Spinal cord (tissue), 10 donors: ENCODE measurements at places on chromosomes 7 and 10. TPM values are rescaled to one million over a fixed set of nuclear protein-coding genes. Genes with fewer than 3 reads are reported as not detected.
A peak's percentile ranks its signal among the peaks of the same experiment; 100 is the strongest.

SHOC2 gene
- total RNA-seq, result 45.2 TPM

LDB1 gene
- total RNA-seq, result 40.4 TPM

ZNF212 gene
- 5.4 TPM for total RNA-seq

TSPAN33 gene
- total RNA-seq, result 16.4 TPM

- H3K36me3 ChIP-seq, result no peaks in the 10 kb centered on the region
- no peak overlapping the region for H3K27ac ChIP-seq
These were observed 61.0 kb downstream of the CREB3L2 start for GRCh38 chr7:137940656-137941518.

GRCh38 chr10:126110489-126111180, 214.3 kb downstream of the FANK1 start:
- DNase-seq, result no peak
- no peaks in the 10 kb centered on the region for H3K36me3 ChIP-seq
- no peaks in the 10 kb centered on the region for H3K27me3 ChIP-seq
- no peaks in the 10 kb centered on the region for H3K4me1 ChIP-seq
- H3K27ac ChIP-seq, result peak overlapping the region; percentile 55

GRCh38 chr7:130008941-130009847, 42.0 kb downstream of the ZC3HC1 start:
- H3K4me1 ChIP-seq, result peaks cover 8% of the 10 kb centered on the region
- no peak overlapping the region for H3K4me3 ChIP-seq
- no peaks in the 10 kb centered on the region for H3K36me3 ChIP-seq
- H3K27me3 ChIP-seq, result no peaks in the 10 kb centered on the region

DNA sequence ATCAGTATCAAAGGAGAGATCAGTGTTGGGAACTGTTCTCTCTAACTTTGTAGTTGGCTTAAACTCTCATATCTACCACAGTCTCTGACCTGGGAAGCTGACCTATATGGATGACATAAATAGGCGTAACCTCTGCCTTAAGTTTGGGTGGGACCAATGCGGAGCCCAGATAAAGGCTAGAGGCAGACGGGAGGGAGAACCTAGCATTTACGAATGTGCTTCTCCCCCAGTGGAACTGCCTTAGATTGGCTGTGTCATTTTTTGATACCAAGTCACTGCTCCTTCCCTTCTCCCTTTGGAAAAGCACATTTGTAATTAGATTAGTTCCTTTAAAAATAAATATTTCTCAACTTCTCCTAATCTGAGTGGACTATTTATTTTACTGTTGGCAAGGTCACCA, 23.7 kb upstream of the LRRN3 start:
- H3K4me3 ChIP-seq, result no peak overlapping the region
- no peak overlapping the region for H3K27ac ChIP-seq
- H3K27me3 ChIP-seq, result no peaks in the 10 kb centered on the region
- no peaks in the 10 kb centered on the region for H3K36me3 ChIP-seq

DNA sequence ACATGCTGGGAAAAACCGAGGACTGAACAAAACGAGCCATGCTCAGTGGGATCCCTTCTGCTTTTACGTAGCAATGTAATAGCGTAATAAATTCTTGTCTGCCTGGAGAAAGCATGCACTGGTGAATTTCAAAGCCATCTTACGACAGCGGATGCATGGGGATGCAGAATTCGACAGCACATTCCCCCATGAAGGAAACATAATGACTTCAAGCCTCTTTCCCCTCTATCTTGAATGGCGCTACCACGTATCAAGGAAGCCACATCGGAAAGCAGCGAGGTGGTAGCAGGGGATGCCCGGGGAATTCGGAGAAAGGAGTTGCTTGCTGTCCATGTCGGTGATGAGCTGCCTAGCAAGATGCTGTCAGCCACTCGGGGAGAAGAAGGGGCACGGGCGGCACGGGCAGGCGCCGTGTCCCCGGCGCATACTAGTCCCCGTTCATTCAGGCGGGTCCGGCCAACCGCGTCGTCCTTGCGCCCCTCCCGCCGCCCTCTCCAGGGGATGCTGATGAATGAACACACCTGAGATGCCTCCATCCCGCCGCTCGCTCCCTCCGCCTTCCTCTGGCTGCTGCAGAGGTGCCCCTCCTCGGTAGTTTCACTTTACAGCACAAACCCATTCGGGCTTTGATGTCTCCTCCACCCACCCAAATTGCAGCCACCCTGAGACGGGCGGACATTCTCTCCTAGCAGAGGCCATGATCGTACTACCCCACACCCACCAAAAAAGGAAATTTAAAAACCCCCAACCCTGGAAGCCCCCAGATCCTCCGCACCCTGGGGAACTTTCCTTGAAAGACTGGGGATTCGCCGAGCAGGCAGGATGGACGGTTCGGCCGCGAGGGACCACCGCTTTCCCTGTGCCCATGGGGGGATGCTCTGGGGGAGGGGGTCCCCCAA, 644 bp downstream of the SORBS1 start:
- no peaks in the 10 kb centered on the region for H3K36me3 ChIP-seq
- H3K27me3 ChIP-seq, result no peaks in the 10 kb centered on the region
- peaks cover 18% of the 10 kb centered on the region for H3K4me1 ChIP-seq
- H3K4me3 ChIP-seq, result peak overlapping the region; percentile 72
- peak overlapping the region; percentile 76 for H3K27ac ChIP-seq

DNA sequence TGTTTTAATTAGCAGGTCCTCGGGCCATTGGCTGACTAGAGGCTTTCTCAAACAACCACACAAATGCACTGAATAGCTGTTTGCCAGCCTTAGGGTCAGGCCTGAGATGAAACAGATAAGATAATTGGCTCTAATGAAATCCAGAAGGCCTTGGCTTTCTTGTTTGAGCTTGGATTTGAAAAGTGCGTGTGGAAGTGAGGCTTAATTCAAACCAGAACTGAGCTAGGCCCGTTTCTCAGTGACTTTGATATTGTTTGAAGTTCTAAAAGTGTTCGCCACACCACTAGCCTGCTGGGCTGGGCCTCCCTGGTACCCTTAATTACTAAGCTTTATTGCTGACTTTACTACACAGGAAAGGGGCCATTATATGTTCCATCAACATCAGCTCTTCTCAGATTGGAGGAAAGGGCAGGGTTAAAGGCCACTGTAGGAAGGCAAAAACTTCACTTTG, 270.6 kb downstream of the TWIST1 start:
- H3K27me3 ChIP-seq, result no peaks in the 10 kb centered on the region
- no peak overlapping the region for H3K27ac ChIP-seq
- no peak for DNase-seq
- no peak overlapping the region for H3K4me3 ChIP-seq

GRCh38 chr7:75776295-75776971, 4.4 kb upstream of the CCL26 start:
- no peak overlapping the region for H3K4me3 ChIP-seq
- H3K4me1 ChIP-seq, result no peaks in the 10 kb centered on the region
- DNase-seq, result no peak
- H3K27ac ChIP-seq, result no peak overlapping the region
- no peaks in the 10 kb centered on the region for H3K27me3 ChIP-seq
- no peaks in the 10 kb centered on the region for H3K36me3 ChIP-seq

GRCh38 chr7:40882071-40882658, 747.4 kb downstream of the SUGCT start:
- no peak overlapping the region for H3K4me3 ChIP-seq
- DNase-seq, result no peak
- H3K27me3 ChIP-seq, result no peaks in the 10 kb centered on the region

GRCh38 chr10:21100190-21100589, 203.1 kb upstream of the NEBL start:
- peak overlapping the region; percentile 3 for H3K4me3 ChIP-seq
- H3K27ac ChIP-seq, result peak overlapping the region; percentile 49
- H3K27me3 ChIP-seq, result no peaks in the 10 kb centered on the region
- H3K36me3 ChIP-seq, result no peaks in the 10 kb centered on the region
- DNase-seq, result peak; percentile 50
- H3K4me1 ChIP-seq, result peaks cover 14% of the 10 kb centered on the region

- no peaks in the 10 kb centered on the region for H3K27me3 ChIP-seq
- H3K27ac ChIP-seq, result no peak overlapping the region
- peaks cover 3% of the 10 kb centered on the region for H3K4me1 ChIP-seq
- no peaks in the 10 kb centered on the region for H3K36me3 ChIP-seq
These were observed 57.9 kb downstream of the MTPN start for GRCh38 chr7:135919071-135919841.

DNA sequence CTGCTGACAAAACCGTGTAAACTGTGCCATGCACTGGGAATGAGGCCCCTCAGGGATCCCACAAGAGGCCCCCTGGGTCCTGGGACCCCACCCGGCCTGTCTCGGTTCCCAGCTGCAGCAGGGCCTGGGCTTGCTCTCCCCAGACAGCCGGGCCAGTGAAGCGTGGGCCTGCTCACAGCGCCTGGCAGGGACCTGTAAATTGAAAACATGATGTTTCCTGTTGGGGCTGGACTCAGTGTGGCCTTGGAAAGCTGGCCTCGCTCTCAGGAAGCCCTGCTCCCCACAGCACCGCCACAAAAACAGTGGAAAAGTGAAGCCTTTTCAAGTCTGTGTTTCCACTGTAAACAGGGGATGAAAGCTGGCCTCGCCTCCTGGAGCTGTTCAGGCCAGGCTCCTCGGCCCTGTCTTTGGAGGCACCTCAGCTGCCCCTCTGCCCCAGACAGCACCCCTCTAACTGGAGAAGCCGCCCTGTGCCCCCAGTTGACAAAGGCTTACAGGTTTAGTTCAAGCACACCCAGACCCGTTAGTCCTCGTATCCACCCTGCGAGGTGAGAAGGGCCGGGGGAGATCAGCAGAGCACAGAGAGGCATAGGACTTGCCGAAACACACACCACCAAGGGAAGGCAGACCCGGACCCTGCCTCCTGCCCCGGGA, 108.3 kb downstream of the ZMIZ1 start:
- no peaks in the 10 kb centered on the region for H3K27me3 ChIP-seq
- peaks cover 84% of the 10 kb centered on the region for H3K4me1 ChIP-seq
- DNase-seq, result no peak
- peak overlapping the region; percentile 62 for H3K27ac ChIP-seq

- peaks cover 7% of the 10 kb centered on the region for H3K36me3 ChIP-seq
- DNase-seq, result peak; percentile 95
- H3K27me3 ChIP-seq, result no peaks in the 10 kb centered on the region
- peaks cover 16% of the 10 kb centered on the region for H3K4me1 ChIP-seq
These were observed 3.9 kb downstream of the UBE2H start for GRCh38 chr7:129948877-129949291.

GRCh38 chr7:2616387-2617324, 15.1 kb upstream of the TTYH3 start:
- peaks cover 86% of the 10 kb centered on the region for H3K4me1 ChIP-seq
- H3K4me3 ChIP-seq, result no peak overlapping the region
- H3K27ac ChIP-seq, result peak overlapping the region; percentile 75
- DNase-seq, result no peak
- peaks cover 2% of the 10 kb centered on the region for H3K36me3 ChIP-seq

GRCh38 chr10:33937036-33937730, 602.7 kb upstream of the NRP1 start:
- no peaks in the 10 kb centered on the region for H3K4me1 ChIP-seq
- no peak overlapping the region for H3K27ac ChIP-seq
- no peaks in the 10 kb centered on the region for H3K36me3 ChIP-seq
- no peaks in the 10 kb centered on the region for H3K27me3 ChIP-seq

DNA sequence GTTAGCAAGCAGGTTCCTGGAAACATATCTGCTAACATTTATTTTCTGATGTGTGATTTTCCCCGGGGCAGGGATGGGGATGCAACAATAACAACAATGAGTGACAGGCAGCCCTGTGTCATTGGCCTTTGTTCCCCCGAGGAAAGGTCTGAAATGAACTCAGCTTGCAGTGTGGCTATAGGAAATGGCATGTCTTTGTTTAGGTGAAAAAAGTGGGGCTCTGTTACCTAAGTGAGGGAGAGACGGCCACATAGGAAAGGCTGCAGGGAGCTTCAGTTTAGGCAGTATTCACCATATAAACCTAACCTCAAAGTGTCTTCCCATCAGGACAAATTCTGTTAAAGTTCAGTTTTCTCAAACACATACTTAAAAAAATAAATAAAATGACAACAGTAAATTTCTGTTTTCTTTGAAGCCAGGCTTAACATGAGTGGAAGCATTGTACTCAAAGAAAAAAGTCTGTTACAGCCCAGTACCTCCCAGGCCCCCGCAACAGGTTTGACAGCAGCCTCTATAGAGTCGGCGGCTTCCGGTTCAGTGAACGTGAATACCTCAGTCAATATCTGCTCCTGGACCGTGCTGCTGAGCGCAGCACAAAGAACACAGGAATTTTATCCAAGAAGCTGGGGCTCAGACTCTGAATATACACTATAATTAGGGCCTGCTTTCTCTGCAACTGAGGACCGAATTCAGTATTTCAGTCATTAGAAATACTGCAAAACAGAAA, 168.3 kb downstream of the GLI3 start:
- DNase-seq, result no peak
- H3K4me1 ChIP-seq, result peaks cover 3% of the 10 kb centered on the region
- H3K4me3 ChIP-seq, result no peak overlapping the region
- H3K27ac ChIP-seq, result no peak overlapping the region
- H3K27me3 ChIP-seq, result no peaks in the 10 kb centered on the region
- H3K36me3 ChIP-seq, result no peaks in the 10 kb centered on the region

DNA sequence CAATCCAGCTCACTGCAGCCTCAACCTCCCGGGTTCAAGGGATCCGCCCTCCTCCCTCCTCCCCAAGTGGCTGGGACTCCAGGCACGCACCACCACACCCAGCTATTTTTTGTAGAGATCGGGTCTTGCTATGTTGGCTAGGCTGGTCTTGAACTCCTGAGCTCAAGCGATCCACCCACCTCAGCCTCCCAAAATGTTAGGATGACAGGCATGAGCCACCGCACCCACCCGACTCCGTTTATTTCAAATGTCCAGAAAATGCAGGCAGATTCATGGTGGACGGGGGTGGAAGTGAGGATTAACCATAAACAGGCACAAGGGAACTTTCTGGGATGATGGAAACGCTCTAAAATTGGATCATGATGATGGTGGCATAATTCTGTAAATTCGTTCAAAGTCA, 84.5 kb upstream of the DNAAF5 start:
- no peak overlapping the region for H3K27ac ChIP-seq
- no peak for DNase-seq
- H3K4me3 ChIP-seq, result no peak overlapping the region
- no peaks in the 10 kb centered on the region for H3K27me3 ChIP-seq

DNA sequence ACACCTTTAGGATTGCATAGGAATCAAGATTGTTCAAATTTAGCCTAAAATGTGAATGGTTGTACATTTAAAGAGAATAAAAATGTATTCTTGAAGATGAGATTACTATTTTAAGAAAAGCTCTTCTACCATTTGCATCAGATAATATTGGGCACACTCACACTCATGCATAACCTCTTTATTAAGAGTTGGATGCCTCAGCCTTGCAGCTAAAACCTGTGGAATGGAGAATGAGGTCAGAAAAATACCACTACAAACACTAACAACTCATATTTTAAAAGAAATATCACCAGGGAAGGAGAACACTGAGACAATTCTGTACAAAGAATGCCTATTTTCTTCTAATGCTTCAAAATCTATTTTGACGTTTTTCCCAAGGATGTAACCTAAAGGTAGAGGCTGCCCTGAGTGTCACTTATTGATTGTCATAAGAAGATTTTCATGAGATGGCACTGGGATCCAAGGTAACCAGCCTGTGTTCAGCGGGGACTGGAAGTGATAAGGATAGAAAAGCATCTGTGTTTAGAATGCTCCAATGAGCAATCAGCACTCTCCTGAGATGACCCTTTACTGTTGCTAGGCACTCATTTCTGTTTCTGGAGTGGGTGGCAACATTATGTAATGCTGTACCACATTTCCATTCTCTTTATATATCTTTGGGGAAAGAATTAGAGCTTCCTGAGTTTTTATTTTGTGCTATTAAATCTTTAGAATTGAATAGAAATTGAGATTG, 26.6 kb downstream of the REEP3 start:
- H3K4me3 ChIP-seq, result no peak overlapping the region
- peak; percentile 7 for DNase-seq
- H3K27ac ChIP-seq, result no peak overlapping the region
- H3K36me3 ChIP-seq, result no peaks in the 10 kb centered on the region
- H3K4me1 ChIP-seq, result no peaks in the 10 kb centered on the region
- no peaks in the 10 kb centered on the region for H3K27me3 ChIP-seq
